Stimulated activated CD8-positive, alpha-beta memory T cell treated with anti-CD3 and anti-CD28 coated beads, Interleukin-7, amount 100 ng/mL, for 24 hours (primary cell): ENCODE measurements at places on chromosomes 12 and 14.

- no peak for DNase-seq
These were observed 12.6 kb upstream of the AMN start for GRCh38 chr14:102909911-102910310.

GRCh38 chr12:26090836-26091510 lies 33.9 kb downstream of the BHLHE41 start:
- no peak for DNase-seq

DNA sequence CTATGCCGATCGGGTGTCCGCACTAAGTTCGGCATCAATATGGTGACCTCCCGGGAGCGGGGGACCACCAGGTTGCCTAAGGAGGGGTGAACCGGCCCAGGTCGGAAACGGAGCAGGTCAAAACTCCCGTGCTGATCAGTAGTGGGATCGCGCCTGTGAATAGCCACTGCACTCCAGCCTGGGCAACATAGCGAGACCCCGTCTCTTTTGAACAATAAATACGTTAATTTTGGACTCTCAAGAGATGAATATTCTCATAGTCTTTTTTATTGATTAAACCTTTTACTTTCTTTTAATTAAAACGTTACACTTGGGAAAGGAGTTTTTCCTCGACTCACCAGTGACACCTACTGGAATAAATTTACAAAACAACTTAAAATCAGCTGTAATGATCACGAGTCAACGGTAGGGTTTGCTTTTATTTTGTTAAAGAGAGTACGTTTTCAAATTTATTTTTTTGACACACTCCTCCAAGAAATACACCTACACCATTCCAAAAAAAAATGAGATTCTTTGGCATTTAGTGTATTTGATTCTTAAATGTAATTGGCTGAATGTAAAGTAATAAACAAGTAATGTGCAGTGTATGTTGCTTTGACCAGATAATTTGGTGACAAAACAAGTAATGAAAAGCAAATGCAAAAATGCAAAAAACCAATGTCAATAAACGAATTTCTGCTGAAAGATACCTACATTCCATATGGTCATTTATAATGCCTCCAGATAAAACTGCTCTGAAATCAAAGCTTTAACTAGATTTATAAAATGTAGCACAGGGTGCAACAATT lies 687 bp upstream of the RPS29 start:
- no peak for DNase-seq

- no peak for DNase-seq
These were observed 649.0 kb upstream of the SEL1L start for GRCh38 chr14:82182646-82183045.
